ENCODE measurements at places on chromosomes 6 and 20. TPM values are rescaled to one million over a fixed set of nuclear protein-coding genes. Genes with fewer than 3 reads are reported as not detected.

DNA sequence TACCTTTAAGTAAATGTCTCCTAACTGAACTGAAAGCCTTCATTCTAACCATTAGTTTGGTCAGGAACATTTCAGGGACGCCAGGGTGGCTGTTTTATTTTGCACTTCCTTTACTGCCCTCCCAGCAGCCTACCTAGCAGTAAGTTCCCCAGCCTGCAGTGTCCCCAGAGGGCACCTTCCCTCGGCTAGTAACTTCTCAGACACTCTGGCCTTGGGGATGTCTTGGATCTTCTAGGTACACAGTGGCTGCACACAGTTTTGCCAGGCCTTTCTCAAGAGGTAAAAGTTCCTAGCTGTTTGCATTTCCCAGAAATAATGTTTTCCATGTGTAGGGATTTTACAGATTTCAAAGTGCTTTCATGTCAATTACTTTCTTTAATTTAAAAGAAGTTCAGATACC lies 378 bp upstream of the LAMA2 start:
- H3K4me1 ChIP-seq: no peaks in the 10 kb centered on the region
- H3K27ac ChIP-seq: no peak overlapping the region
- no peak overlapping the region for H3K4me3 ChIP-seq
- no peaks in the 10 kb centered on the region for H3K27me3 ChIP-seq
- DNase-seq: no peak
- H3K36me3 ChIP-seq: no peaks in the 10 kb centered on the region

- no peaks in the 10 kb centered on the region for H3K4me1 ChIP-seq
- no peaks in the 10 kb centered on the region for H3K27me3 ChIP-seq
- no peak for DNase-seq
- H3K4me3 ChIP-seq: no peak overlapping the region
These were observed 225.5 kb downstream of the TAF4 start for GRCh38 chr20:61839912-61840778.

DNA sequence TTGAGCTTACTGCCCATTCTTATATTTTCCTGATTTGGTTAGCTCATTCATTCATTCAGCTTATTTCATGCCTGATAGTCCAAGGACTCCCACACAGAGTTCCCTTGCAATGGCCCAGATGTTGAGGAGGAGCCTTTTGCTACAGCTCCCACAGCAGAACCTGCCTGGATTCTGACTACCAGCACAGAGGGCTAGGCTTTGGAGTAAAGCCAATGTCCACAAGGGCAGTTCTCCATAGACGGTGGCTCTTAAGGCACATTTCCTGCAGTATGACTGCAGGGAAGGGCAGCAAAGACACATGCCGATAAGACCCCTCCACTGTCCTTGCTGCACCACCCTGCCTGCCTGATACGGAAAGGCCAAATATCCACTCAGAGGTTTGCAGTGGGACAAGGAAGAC lies 112.3 kb upstream of the SYNDIG1 start:
- no peak overlapping the region for H3K4me3 ChIP-seq
- no peak for DNase-seq
- H3K4me1 ChIP-seq: no peaks in the 10 kb centered on the region
- H3K27ac ChIP-seq: no peak overlapping the region

DNA sequence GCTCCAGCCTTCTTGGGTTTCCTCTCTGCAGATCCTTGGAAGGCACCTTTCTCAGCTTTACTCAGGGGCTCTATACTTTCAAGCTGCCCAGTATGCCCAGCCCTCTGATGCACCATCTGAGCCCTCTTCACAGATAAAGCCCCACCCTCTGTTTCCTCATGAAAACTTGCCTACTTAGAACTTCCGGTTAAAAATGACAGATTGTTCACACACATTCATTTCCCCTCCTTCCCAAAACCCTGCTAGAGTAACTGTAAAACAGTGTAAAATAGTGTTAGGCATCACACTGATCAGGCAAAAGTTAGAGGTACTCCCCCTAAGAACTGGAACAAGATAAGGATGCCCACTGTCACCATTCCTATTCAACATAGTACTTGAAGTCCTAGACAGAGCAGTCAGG lies 14.0 kb upstream of the GCM1 start:
- H3K4me3 ChIP-seq: no peak overlapping the region
- no peak overlapping the region for H3K27ac ChIP-seq
- no peaks in the 10 kb centered on the region for H3K36me3 ChIP-seq
- no peaks in the 10 kb centered on the region for H3K4me1 ChIP-seq
- no peak for DNase-seq

GRCh38 chr6:154842833-154843232 lies 109.6 kb downstream of the SCAF8 start:
- H3K36me3 ChIP-seq: no peaks in the 10 kb centered on the region
- H3K4me3 ChIP-seq: no peak overlapping the region
- no peaks in the 10 kb centered on the region for H3K27me3 ChIP-seq
- no peak for DNase-seq
- no peaks in the 10 kb centered on the region for H3K4me1 ChIP-seq
- no peak overlapping the region for H3K27ac ChIP-seq

DNA sequence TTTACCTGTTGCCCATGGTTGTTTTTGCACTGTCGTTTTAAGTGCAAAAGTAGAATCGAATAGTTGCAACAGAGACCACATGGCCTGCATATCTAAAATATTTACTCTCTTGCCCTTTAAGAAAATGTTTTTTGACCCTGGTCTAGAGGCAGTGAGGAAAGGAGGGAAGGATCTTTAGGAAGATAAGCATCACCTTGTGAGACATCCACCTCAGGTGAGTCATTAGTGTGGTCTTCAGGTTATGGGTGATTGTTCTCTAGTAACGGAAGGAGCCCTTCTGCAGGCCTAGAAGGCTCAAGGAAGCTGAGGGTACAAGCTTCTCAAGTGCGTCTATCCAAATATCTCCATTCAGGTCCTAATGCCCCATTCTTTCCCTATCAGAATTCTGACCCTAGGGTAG lies 6.6 kb upstream of the RAB44 start:
- H3K4me3 ChIP-seq: no peak overlapping the region
- H3K27me3 ChIP-seq: no peaks in the 10 kb centered on the region
- H3K27ac ChIP-seq: no peak overlapping the region
- H3K4me1 ChIP-seq: no peaks in the 10 kb centered on the region
- DNase-seq: no peak

DNA sequence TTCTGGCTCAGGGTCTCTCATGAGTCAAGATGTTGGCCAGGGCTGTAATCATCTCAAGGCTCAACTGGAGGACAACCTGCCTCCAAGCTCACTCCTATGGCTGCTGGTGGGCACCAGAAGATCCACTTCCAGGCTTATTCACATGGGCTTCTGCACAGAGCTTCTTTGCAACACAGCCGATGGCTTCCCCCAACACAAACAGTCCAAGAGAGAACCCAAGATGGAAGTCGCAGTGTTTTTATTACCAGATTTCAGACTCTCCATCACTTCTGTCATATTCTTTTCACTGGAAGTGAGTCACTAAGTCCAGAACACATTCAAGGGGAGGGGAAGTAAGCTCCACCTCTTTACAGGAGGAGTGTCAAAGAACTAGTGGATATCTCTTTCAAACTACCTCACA lies 75.5 kb downstream of the CD164 start:
- H3K4me1 ChIP-seq: no peaks in the 10 kb centered on the region
- no peak overlapping the region for H3K4me3 ChIP-seq
- no peak overlapping the region for H3K27ac ChIP-seq

Gene MICB
- 1.3 TPM for total RNA-seq

Gene CPNE1
- total RNA-seq: 42.0 TPM

Gene ADGRB3
- 0.22 TPM for total RNA-seq

Gene MOG
- not detected for total RNA-seq

Gene SLC13A3
- 7.7 TPM for total RNA-seq

Gene ASIP
- not detected for total RNA-seq

Gene ENPP4
- 5.8 TPM for total RNA-seq

Gene SYTL3
- 0.70 TPM for total RNA-seq

Measured in right lobe of liver (tissue), 6 donors.